Activated T-helper 1 cell treated with anti-CD3 and anti-CD28 coated beads, Interleukin-12 subunit alpha, Interleukin-12 subunit beta, Interleukin-2, Interleukin-4 antibody, amounts not matched to agents 30 ng/mL and 10 ng/mL and 1 ng/mL, durations not matched to agents 14 hours and 24 hours and 36 hours (primary cell): ENCODE measurements at places on chromosomes 2 and 18. TPM values are rescaled to one million over a fixed set of nuclear protein-coding genes. Genes with fewer than 3 reads are reported as not detected.

DNA sequence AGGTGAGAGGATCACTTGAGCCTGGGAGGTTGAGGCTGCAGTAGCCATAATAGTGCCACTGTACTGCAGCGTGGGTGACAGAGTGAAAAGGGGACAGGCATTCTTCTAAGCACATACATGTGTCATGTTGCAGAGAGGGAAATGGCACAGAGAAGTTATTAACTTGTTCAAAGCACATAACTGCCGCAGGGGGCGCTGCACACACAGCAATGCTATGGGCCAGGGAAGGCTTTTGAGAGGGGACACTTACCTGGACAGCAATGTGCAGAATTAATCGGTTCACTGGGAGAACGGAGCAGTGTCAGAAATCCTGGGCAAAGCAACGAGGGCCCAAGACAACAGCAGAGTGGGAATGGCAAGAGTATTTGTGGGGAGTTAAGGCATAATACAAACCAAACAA is 2.4 kb downstream of the SCYGR8 start:
- no peaks in the 10 kb centered on the region for H3K4me1 ChIP-seq
- H3K27ac ChIP-seq = no peak overlapping the region
- DNase-seq = no peak

The UGT1A3 gene
- total RNA-seq = not detected in 2 replicates

- no peaks in the 10 kb centered on the region for H3K27me3 ChIP-seq
- H3K4me3 ChIP-seq = no peak overlapping the region
- peaks cover 14% of the 10 kb centered on the region for H3K4me1 ChIP-seq
- peaks cover 2% of the 10 kb centered on the region for H3K36me3 ChIP-seq
These were observed 47.0 kb downstream of the TSHZ1 start for GRCh38 chr18:75257605-75258004.

DNA sequence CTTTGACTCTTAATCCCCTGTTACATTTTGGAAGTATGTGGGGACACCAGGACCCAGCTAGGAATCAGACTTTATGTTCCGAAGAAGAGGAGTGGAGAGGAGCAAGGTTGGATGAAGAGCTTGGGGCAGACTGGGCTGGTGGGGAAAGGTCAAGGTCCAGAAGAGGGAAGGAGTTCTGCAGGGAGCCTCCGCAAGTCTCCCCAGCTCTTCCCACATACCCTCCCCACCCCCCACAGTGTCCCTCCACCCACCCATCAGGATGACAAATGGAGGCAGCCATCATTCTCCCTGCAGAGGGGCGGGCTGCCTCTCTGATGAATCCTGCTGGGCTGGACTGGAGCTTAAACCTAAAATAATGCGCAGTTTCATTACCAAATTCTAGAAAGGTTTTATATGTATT is 77.2 kb downstream of the ACKR3 start:
- H3K4me1 ChIP-seq = no peaks in the 10 kb centered on the region
- no peaks in the 10 kb centered on the region for H3K36me3 ChIP-seq
- no peak overlapping the region for H3K4me3 ChIP-seq
- no peak for DNase-seq

DNA sequence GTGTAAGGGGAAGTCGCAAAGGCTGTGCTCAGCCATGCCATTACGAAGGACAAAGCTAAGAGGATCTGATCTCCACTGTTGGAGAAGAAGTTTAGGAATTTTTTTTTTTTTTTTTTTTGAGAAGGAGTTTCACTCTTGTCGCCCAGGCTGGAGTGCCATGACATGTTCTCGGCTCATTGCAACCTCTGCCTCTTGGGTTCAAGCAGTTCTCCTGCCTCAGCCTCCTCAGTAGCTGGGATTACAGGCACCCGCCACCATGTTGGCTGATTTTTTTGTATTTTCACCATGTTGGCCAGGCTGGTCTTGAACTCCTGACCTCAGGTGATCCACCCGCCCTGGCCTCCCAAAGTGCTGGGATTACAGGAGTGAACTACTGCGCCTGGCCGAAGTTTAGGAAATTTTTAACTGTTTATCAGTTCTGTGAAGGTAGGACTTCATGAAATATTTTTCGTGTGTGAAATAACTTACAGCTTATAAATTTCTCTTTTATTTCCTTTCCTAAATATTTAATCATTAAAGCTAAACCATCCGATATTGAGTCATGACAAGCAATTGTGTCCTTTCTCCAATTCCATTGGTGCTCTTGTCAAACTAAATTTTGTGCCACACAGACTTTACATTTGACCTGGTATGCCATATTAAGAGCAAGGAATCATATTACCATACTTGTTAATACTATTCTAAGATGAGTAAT is 22.2 kb downstream of the DDX1 start:
- H3K36me3 ChIP-seq = peaks cover 27% of the 10 kb centered on the region
- peaks cover 7% of the 10 kb centered on the region for H3K4me1 ChIP-seq
- DNase-seq = no peak
- H3K27ac ChIP-seq = no peak overlapping the region
- no peaks in the 10 kb centered on the region for H3K27me3 ChIP-seq

The SERPINB13 gene
- total RNA-seq = not detected in 2 replicates

- no peak overlapping the region for H3K27ac ChIP-seq
- peaks cover 7% of the 10 kb centered on the region for H3K36me3 ChIP-seq
- peaks cover 7% of the 10 kb centered on the region for H3K4me1 ChIP-seq
- H3K4me3 ChIP-seq = no peak overlapping the region
These were observed 119.0 kb downstream of the CERS6 start for GRCh38 chr2:168574856-168575630.

GRCh38 chr2:29108225-29108624 is 7.0 kb upstream of the CLIP4 start:
- peaks cover 16% of the 10 kb centered on the region for H3K4me1 ChIP-seq
- peaks cover 9% of the 10 kb centered on the region for H3K27me3 ChIP-seq
- no peak overlapping the region for H3K27ac ChIP-seq
- H3K36me3 ChIP-seq = no peaks in the 10 kb centered on the region
- DNase-seq = no peak
- H3K4me3 ChIP-seq = no peak overlapping the region
